ENCODE measurements at places on chromosomes 2 and 18. TPM values are rescaled to one million over a fixed set of nuclear protein-coding genes. Genes with fewer than 3 reads are reported as not detected.

Gene NT5DC4
- not detected for total RNA-seq

Gene DPP4
- 2.9 TPM for total RNA-seq

Gene UGT1A1
- 1.5 TPM for total RNA-seq

Gene SERPINB13
- 48.0 TPM for total RNA-seq

Gene PPP3R1
- total RNA-seq: 26.5 TPM

Gene RRM2
- total RNA-seq: 1.0 TPM

Gene MROH2A
- not detected for total RNA-seq

Gene ZDBF2
- total RNA-seq: 7.7 TPM

Gene CPLX4
- total RNA-seq: not detected

Gene IL1R1
- total RNA-seq: 1.6 TPM

Gene KIDINS220
- 58.2 TPM for total RNA-seq

Gene LYG1
- 0.77 TPM for total RNA-seq

Gene COPS7B
- 12.6 TPM for total RNA-seq

Gene EPB41L3
- total RNA-seq: 0.53 TPM

Gene TPRKB
- 21.1 TPM for total RNA-seq

Gene TAF4B
- total RNA-seq: 2.3 TPM

Gene CAPN13
- total RNA-seq: not detected

Gene SATB2
- 1.6 TPM for total RNA-seq

Gene LCLAT1
- total RNA-seq: 8.7 TPM

Gene BMP10
- total RNA-seq: not detected

Gene SIX3
- not detected for total RNA-seq

Gene MSH2
- total RNA-seq: 7.3 TPM

Gene POU3F3
- total RNA-seq: not detected

Gene ERMN
- not detected for total RNA-seq

Gene POLE4
- 21.9 TPM for total RNA-seq

Gene FAM124B
- total RNA-seq: not detected

Gene LYPD6
- 0.26 TPM for total RNA-seq

Gene CCDC88A
- 15.7 TPM for total RNA-seq

Gene SRD5A2
- total RNA-seq: under 0.01 TPM

Gene STPG4
- total RNA-seq: under 0.01 TPM

Gene LHCGR
- not detected for total RNA-seq

Gene IL18RAP
- not detected for total RNA-seq

Gene IL36G
- total RNA-seq: not detected

Gene G6PC2
- not detected for total RNA-seq

Gene ERBB4
- under 0.01 TPM for total RNA-seq

Gene KIF1A
- not detected for total RNA-seq

Gene GREB1
- total RNA-seq: under 0.01 TPM

Gene SLC4A5
- total RNA-seq: 0.90 TPM

Gene CCDC121
- total RNA-seq: 0.79 TPM

Gene TNFRSF11A
- total RNA-seq: under 0.01 TPM

Gene SERPINB4
- 15.7 TPM for total RNA-seq

Gene VWC2L
- not detected for total RNA-seq

Gene UGT1A4
- total RNA-seq: 2.9 TPM

Gene ZNF512
- 6.4 TPM for total RNA-seq

Gene MLPH
- total RNA-seq: 14.7 TPM

Gene PLEK
- total RNA-seq: under 0.01 TPM

Gene TAF1B
- 28.7 TPM for total RNA-seq

Gene DSC3
- total RNA-seq: 193 TPM
